ENCODE measurements at places on chromosomes 1 and 21. TPM values are rescaled to one million over a fixed set of nuclear protein-coding genes. Genes with fewer than 3 reads are reported as not detected.
A peak's percentile ranks its signal among the peaks of the same experiment; 100 is the strongest.

Gene TYW3
- total RNA-seq = 19.7 TPM

Gene VAMP3
- 119 TPM for total RNA-seq

Gene PAX7
- not detected for total RNA-seq

DNA sequence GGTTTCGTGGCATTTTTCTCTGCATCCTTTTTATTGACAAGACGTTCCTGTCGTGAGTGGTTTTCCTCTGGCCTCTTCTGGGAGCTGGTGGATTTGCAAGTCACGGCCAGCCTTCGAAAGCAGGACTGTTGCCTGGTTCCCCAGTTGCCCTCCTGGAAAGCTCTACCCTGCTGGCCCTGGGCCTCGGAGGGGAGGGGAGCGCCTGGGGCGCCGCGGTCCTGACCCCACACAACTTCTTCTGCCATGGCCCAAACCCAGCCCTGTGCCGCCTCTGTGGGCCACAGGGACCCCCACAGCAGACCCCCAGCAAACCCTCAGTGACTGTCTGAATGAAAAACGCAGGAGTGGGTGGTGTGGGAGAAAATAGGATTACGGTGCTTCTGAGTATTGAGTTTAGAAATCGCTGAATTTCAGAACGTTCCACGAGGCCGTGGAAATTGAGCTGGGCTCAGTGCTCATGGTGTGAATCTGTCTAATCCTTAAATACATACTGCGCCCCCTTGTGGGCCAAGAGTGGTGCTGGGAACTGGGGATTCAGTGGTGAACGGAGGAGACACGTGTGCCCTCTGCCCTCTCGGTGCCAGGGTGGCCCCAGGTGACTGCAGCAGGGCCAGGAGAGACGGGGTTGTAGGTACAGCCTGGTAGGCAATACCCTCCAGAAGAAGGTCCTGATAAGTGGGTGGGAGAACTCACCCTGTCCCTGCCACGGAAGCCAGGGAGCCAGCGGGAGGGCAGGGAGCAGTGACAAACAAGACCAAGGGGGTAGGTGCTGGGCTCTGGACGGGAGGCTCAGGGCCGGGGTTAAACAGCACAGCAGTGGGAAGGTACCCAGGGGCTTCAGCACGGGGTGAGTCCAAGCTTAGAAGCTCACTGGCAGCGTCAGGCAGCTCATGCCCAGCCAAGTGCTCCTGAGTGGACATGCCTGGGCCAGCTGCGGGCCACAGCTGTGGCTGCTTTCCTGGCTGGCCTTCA lies 101.2 kb upstream of the COL6A1 start:
- peak; percentile 78 for DNase-seq

DNA sequence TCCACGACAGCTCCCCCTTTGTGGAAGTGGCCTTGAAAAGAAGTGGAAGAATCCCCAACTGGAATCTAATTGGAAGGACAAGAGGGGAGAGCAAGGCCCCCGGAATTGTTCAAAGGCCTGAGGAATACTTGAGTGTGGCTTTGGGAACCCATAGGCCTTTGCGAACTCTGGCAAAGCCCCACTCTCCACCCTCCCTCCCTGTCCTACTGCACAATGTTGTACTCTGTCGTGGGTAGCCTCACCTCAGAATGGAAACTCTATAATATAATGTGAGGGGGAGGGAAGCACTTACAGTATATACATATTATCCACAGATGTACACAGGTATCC lies 28.5 kb downstream of the PLPP3 start:
- no peak for DNase-seq

DNA sequence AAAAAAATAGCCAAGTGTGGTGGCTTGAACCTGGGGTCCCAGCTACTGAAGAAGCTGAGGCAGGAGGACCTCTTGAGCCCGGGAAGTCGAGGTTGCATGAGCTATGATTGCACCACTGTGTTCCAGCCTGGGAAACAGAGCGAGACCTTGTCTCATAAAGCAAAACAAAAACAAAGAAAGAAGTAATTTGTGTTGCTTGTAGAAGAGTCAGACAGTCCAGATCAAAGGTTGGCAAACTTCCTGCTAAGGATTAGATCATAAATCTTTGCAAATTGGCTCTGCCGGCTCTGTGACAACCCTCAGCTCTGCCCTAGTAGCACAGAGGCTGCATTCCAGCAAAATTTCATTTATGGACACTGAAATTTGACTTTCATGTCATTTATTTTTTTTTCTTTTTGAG lies 19.0 kb upstream of the MFN2 start:
- DNase-seq = no peak

GRCh38 chr1:92310185-92310597 lies 11.3 kb downstream of the RPAP2 start:
- no peak for DNase-seq

- no peak for DNase-seq
Measured at GRCh38 chr21:45821998-45822397, 159.6 kb upstream of the COL6A1 start.

GRCh38 chr1:234782105-234782751 lies 172.2 kb upstream of the IRF2BP2 start:
- DNase-seq = no peak

Measured in omental fat pad (tissue), 4 donors.